ENCODE measurements at places on chromosomes 16 and 17. TPM values are rescaled to one million over a fixed set of nuclear protein-coding genes. Genes with fewer than 3 reads are reported as not detected.

DNA sequence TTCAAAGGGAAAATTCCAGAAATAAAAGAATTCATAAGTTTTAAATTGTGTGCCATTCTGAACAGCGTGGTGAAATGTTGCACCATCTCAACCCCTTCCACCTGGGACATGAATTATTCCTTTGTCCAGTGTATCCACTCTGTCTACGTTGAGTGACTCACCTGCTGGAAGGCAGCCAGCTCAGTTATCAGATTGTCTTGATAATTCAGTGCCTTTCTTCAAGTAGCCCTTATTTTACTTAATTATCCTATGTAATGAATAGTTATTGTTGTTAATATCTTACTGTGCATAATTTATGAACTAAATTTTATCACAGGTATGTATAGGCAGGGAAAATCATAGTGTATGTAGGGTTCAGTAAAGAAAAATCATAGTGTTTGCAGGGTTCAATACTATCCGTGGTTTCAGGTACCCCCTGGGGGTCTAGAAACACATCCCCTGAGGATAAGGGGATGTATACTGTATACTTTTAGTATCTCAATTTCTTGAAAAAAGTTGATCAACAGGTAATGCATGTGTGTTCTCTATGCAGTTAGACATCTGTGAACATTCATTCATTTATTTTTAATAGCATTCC is 7.7 kb upstream of the PCTP start:
- no peak for DNase-seq

GRCh38 chr17:81652906-81653771 is 3.2 kb downstream of the PDE6G start:
- DNase-seq, result no peak

GRCh38 chr16:68355447-68356248 is 44.8 kb downstream of the PRMT7 start:
- DNase-seq, result no peak

CALB2 gene
- not detected for total RNA-seq

DNA sequence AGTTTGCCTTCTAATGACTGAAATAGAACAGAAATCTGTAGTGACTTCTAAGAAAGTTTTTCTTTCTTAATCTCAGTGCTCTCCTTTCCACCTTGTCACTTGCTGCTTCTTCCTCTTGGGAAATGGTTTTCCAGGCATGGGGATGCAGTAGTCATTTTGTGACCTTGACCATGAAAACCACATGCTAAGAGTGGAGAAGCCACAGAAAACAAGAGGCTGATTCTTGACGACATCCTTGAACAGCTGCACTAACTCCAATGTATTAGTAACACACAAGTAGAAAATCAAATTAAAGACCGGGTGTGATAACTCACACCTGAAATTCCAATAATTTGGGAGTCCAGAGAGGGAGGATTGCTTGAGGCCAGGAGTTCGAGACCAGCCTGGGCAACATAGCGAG is 15.5 kb upstream of the USP31 start:
- no peak for DNase-seq

PIRT gene
- not detected for total RNA-seq

DNA sequence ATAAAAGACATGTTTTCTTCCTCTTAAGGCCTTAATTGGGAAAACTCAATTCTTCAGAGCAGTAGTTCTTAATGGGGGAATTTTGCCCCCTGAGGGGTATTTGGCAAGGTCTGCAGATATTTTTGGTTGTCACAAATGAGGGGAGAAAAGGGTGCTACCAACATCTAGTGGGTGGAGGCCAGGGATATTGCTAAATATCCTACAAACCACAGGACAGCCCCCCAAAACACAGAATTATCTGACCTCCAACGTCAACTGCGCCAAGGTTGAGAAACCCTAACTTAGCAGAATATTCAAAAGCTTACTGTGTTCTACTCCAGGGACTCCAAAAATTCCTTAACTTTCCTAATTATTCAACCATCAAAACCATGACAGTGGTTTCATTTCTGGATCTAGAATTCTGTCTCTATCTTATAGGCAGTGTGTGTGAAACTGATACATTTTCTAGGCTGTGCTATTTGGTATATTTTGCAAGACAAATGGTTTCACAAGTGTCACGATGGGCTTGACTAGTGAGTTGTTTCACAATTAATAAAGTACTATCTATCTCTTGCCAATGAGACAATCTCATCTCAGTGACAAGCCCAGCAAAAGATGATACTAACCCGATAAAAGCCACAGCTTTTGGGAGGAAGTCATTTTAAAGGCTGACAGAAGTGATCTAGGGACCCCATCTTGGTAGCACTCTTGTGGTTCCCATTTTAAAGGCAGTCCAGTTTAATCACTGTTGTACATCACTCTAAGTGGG is 14.7 kb downstream of the TXNDC11 start:
- no peak for DNase-seq

DNA sequence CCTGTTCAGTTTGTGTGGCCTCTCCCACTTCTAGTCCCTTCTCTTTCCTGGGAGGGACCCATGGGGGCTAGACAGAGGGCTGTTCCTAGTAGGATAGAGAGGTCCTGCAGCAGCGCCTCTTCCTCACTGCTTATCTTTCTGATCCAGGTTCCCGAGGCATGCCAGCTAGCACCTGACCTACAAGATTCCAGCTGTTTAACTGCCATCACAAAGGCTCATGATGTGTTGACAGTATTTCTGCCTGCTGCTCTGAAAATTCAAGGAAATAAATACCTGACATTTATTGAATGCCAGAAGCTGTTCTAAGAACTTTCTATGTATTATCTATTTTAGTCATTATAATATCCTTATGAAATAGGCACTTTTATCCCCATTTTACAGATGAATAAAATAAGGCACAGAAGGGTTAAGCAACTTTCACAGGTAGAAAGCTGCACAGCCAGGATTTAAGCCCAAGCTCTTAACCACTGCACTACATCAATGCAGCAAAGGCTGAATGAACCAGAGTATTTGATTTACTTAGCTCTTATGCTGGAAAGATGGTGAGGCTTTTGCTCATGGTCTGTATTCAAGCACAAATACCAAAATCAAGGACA is 38.8 kb downstream of the HEATR6 start:
- no peak for DNase-seq

IL21R gene
- total RNA-seq, result 84.2 TPM

TGFB1I1 gene
- 1.2 TPM for total RNA-seq

MEOX1 gene
- total RNA-seq, result 1.8 TPM

ASPHD1 gene
- total RNA-seq, result 2.2 TPM

DNA sequence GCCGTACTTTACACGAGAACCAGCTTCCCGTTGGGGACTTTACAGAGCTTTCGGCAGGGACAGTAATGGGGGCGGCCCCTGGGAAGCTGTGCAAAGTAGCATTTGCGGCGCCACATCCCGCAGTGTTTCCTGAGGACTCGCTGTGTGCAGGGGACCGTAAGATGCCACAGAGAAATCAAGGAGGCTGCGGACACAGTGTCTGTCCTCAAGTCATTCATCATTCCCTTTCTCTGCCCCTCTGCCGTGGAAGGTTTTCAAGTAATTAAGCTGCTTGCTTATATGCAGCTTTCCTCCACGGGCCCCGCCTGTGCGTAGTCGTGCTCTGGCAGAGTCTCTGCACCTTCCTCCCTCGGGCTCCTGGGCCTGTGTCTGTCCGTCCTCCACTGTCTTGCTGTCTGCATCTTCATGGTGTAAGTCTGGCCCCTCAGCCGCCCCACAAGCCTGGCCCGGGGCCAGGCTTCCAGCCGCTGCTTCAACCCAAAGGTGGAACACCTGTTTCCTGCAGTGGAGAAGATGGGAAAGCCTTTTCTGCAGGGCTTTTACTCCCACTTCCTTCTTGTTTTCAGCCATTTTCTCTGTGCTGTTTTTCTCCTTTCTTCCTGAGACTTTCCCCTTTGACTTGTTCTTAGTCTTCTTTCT is 216.9 kb upstream of the CHMP6 start:
- no peak for DNase-seq

DNA sequence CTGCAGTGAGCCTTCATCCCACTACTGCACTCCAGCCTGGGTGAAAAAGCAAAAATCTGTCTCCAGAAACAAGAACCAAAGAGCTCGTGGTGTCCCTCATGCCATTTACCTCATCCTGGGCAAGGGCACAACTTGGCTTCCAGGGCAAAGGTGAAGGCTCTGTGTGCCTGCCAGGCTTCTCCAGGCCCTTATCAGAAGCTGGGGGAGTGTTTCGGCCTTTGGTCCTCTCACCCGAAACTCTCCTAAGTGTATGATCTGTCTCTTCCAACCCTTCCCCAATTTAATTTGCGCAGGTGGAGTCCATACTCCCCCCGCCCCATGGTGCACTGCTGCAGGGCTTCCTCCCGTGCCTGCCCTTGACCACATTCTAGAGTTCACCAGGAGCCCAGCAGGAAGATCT is 1.1 kb downstream of the CES2 start:
- DNase-seq, result no peak

GRCh38 chr16:1870365-1871082 is 1.4 kb downstream of the MEIOB start:
- DNase-seq, result no peak

TIGD7 gene
- total RNA-seq, result 3.6 TPM

DNA sequence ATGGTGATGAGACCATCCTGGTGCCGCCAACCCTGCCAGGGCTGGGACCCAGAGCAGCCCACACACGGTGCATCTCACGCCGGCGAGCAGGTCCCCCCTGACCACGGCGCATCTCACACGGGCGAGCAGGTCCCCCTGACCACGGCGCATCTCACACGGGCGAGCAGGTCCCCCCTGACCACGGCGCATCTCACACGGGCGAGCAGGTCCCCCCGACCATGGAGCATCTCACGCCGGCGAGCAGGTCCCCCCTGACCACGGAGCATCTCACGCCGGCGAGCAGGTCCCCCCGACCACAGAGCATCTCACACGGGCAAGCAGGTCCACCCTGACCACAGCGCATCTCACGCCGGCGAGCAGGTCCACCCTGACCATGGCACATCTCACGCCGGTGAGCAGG is 59.2 kb downstream of the MRM3 start:
- DNase-seq, result no peak

STX1B gene
- total RNA-seq, result 0.57 TPM

DNA sequence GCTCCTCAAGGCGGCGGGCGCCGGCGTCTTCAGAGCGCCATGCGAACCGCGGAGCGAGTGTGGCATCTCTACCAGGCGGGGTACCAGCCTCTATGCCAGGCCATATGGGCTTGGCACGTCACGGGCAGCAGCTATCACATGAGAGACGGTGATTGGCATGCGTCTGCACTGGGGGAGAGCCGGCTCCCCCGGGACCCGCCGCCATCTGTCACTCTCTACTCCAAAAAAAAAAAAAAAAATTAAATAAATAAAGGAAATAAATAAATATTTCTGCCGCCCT is at the start of gene NEUROD2:
TSS of gene NEUROD2 (minus strand) at position 70 of the 280 bp plus-strand sequence. CDS start 1,321 bp downstream, outside the sequence.
- no peak for DNase-seq

DNA sequence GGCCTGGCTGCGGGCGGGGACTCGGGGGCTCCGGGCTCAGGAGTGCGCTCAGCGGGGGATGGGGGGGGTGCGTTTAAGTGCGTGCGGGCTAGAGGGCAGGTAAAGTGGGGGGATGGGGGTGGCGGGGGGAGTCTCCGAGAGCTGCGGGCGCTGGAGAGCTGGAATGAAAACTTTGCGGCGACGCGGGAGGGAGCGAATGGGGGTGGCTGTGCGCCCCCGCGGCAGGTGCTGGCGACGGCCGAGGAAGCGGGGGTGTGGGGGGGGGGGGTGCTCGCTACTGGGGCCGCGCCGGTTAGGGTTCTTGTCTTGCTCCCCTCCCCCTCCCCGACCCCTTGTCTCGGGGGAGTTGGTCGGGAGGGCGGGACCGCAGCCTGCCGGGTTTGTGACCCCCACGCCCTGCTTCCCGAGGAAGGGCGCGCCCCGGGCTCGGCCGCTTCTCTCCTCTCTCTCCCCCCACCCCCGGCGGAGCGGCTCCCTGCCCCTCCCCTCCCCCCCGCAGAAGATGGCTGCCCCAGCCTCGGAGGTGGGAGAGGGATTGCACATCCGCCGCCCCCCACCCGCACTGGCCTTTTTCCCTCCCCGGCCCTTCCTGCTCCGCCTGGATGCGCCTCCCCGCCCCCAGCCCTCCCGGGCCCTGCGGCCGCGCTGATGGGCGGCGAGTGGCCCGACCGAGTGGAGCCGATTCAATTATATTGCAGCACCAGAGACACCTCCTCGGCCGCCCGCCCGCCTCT is 649 bp downstream of the GSE1 start:
- peak; percentile 17 for DNase-seq

SLC47A2 gene
- not detected for total RNA-seq

DNA sequence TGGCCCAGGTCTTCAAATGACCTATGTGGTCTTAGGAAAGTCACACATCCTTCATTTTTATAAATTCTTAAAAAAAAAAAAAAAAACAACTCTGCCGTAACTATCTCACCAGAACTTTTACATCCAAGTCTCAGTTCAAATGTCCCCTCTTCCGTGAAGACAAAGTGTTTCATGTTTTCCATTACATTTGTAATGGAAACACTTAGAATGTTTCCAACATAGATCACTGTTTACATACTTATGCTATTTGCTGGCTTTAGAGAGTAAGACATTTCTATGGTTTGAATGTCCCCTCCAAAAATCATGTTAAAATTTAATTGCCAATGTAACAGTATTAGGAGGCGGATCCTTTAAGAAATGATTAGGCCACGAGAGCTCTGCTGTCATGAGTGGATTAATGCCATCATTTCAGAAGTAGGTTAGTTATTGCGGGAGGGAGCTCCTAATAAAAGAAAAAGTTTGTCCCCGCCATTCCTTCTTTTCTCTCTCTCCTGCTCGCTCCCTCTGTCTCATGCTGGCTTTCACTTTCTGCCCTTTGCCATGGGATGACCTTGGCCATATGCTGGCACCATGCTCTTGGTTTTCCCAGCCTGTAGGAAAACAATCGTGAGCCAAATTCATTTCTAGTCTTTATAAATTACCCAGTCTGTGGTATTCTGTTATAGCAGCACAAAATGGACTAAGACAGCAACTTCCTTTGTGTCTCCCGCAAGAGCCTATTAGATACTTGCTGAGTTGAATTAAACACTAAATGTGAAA is 887.8 kb upstream of the SOX9 start:
- no peak for DNase-seq

DNA sequence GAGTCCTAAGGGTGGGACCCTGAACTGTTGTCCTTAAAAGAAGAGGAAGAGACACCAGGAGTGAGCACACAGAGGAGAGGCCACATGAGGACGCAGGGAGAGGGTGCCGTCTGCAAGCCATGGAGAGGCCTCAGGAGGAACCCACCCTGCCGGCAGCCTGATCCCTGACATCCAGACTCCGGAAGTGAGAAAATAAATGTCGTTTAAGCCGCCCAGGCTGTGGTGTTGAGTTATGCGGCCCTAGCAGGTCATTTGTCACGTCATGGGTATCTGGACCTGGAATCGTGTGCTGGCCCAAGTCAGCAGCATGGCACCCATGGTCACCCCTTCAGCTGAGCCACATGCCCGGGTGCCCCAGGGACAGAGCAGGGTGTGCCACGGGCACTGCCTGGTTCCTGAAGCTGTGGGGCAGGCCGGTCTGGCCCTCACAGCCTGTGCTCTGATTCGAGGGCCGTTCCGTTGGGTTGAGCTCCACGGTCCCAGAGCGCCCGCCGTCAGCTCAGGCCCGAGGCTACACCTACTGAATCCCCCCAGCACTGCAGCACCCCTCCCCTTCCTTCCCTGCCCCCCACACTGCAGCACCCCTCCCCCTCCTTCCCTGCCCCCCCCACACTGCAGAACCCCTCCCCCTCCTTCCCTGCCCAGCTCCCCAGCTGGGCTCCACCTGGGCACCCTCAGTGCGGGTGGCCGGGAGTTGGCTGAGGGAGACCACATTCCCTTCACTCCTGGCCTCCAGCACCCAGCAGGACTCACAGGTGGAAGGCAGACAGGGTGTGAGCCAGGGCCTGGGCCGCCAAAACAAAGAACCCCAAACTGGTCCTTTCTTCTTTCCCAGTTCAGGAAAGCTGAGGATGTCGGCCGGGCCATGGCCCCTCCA is 2.7 kb upstream of the CCDC57 start:
- DNase-seq, result no peak

Data from activated T-helper 2 cell treated with anti-CD3 and anti-CD28 coated beads, Interferon-gamma antibody, Interleukin-2, Interleukin-4, amounts not matched to agents 10 μg/mL and 5 μg/mL and 100 μg/mL, durations not matched to agents 14 hours and 24 hours and 36 hours (primary cell).